ENCODE measurements at places on chromosomes 3 and 15.
A peak's percentile ranks its signal among the peaks of the same experiment; 100 is the strongest.

GRCh38 chr3:134693804-134694203 lies 43.0 kb upstream of the KY start:
- no peak for DNase-seq

GRCh38 chr3:195042743-195043606 lies 228.0 kb downstream of the XXYLT1 start:
- no peak for DNase-seq

DNA sequence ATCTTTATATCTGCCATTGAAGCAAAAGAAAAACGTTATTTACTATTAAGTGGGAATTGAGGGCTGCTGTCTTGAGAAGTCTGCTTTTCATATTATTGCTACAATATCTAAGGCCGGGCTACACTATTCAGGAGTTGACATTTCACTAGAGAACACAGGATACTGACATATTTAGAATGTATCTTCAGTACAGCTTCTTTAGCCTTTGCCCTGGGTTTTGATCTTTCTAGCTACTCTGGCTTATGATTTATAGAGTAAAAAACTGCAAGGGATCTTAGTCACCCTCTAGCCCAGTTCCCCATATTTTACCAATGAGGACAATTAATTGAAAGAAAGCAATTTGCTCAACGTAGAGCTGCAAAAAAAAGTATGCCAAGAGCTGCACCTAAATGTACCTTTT lies 307.4 kb upstream of the DPPA4 start:
- DNase-seq, result no peak

DNA sequence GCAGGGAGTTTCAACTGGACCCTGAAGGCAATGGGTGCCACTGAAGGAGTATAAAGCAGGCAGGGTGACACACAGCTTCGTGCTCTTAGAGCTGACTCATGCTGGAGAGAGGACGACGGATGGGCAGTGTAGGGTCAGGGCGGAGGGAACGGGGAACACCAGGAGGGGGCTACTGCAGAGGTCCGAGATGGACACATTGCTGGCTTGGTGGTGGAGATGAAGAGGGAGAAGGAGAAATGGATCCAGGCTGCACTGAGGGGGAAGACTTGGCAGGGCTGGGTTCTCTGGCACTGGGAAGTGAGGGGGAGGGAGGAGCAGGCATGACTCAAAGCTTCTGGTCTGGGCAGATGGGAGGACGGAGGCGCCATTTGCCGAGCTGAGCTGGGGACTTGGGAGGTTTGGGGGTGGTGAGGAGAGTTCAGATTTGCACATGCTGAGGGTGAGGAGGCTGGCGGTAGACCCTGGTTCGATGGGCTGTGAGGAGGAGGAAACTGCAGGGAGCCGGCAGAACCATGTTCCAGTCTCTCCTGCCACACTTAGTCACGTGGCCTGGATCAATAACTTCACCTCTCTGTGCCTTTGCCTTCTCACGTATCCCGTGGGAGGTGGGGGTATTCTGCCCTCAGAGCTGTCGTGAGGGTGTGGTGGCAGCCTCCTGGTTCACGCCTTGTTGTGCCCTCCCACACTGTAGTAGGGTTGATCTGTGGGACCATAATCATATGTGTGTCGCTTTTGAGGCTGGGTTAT lies 4.6 kb upstream of the KCTD6 start:
- no peak for DNase-seq

DNA sequence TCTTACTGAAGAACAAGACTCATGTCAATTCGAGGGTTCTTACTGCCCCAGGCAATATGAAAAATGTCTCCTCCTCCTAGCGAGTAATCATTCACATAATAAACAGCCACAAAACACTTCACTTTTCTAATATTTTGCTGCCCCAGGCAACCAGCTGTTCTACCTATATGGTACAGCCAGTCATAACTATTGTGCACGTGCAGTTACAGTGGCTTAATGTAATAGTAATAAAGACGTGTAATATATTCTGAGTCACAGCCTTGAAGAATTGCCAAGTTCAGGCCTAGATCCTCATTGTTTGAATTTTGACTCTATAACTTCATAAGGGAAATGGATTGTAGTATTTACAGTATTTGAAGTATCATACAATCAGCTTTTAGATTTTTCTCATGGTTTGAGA lies 1250.0 kb upstream of the GBE1 start:
- DNase-seq, result no peak

DNA sequence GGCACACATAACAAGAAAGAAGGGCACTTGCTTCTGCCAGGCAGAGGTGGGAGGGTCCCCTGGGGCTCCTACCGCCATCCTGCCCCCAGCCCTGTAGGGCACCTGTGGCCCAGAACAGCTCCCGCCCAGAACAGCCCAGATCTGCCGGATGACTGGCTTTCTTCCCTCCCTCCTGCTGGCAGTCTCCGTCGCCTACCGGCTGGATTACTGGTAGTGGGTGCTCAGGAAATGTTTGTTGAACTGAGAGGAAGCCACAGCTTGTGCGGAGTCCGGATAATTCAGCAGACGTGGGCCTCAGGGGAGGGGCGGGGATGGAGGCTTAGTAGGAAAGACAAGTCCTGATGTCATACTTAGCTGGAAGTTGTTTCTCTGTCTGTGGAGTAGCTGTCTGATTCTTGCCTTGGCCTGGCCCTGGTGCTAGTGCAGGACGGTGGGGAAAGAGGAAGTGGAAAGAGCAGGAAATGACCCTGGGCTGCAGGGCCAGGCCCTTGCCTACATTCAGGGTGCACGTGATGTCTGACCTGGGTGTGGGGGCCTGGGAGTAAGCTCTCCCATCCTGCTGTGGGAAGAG lies 6.7 kb downstream of the CCDC9B start:
- DNase-seq, result no peak

- DNase-seq, result no peak
Observed at GRCh38 chr15:81880314-81880713, 165.5 kb downstream of the MEX3B start.

DNA sequence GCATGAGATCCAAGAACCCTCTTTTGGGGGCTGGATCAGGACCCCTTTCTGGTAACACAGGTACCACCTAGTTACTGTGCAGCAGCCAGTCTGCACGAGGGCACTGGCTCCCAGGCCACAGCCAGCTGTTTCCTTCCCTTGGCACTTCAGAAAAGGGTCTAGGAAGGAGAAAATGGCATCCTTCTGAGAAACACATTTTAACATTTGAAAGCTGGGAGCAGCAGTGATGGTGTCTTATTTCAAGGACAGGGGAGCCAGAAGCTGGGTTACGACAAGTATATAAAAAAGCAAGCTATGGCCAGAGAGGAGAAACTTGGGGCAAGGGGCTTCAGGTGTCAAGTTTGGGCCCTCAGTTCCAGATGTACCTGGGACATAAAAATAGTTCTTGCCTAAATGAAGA lies 282.8 kb downstream of the CTNNB1 start:
- DNase-seq, result no peak

DNA sequence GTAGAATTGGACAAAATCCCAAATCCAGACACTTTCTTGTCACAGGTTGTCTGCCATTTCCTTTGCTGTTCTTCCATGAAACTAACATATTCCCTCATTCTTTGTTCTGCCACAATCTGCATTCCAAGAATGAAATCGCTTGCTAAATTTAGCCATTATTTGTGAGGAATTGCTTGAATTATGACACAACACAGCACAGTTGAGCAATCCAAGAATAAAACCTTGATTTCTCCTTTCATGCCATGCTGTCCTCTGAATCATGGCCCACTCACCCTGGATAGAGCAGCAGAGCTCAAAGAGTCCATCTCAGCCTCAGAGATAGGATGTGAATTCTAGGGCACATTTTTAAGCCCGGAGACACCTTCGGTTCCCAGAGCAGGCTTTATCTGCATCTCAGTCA lies 35.2 kb upstream of the GREM1 start:
- DNase-seq, result no peak

- no peak for DNase-seq
Observed at GRCh38 chr3:159721324-159721723, 267.3 kb upstream of the IL12A start.

GRCh38 chr3:114887806-114888205 lies 259.3 kb downstream of the ZBTB20 start:
- no peak for DNase-seq

- no peak for DNase-seq
Observed at GRCh38 chr15:67607959-67608637, 65.6 kb downstream of the MAP2K5 start.

DNA sequence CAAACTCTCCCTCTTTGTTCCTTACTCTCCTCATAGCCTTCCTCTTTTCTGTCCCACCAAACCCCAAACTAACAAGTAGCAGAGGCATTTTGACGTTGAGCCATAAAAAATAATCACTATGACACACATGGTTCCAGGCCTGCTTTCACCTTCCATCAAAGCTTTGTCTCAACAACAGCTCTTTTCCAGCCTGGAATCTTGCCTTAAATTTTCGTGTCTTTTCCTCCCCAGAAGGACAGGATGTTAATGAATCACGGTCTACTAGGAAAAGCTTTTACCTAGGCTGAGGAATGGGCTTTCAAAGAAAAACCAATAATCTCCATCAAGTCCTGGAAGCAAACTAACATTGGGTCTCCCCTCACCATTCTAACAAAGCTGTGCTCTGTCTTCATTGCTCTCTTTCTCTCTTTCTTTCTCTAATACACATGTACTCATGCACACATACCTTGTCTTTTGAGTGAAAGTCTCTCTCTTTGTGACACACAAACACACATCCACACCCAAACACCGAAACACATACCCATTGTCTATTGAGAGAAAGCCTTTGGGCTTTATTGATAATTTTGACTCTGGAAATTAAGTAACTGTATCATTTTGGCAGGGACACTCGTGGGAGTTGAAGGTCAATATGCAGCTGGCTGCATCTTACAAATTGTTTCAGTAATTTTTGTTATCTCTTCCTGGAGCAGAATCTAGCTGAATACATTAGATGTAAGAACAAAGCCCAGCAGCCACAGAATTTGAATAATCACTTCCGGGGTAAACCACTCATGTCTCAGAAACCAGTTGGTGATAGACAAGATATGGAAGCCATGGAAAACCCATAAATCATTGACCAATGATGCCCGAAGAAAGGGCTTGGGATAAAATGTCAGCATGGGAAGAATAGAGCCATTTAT lies 107.4 kb upstream of the SLC4A7 start:
- DNase-seq, result peak; percentile 29

GRCh38 chr3:110550511-110550910 lies 521.1 kb upstream of the NECTIN3 start:
- DNase-seq, result no peak

DNA sequence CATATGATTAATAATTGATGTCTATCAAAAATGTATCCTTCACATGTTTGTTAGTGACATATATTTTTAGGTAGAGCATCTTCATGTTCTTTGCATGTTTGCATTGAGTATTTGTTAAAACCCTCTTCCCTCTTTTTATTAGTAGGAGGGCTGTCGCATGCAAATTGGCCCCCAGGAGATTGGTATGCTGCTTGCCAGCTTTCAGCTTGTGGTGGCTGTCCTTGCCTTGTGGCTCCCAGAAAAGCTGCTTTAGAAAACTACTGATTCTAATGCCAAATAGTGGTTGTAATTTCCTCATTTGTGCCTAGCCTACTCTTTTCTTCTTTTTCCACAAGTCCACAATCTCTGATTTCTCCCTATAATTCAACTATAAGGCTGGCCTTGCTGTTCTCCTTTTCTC lies 886.8 kb downstream of the VGLL3 start:
- no peak for DNase-seq

DNA sequence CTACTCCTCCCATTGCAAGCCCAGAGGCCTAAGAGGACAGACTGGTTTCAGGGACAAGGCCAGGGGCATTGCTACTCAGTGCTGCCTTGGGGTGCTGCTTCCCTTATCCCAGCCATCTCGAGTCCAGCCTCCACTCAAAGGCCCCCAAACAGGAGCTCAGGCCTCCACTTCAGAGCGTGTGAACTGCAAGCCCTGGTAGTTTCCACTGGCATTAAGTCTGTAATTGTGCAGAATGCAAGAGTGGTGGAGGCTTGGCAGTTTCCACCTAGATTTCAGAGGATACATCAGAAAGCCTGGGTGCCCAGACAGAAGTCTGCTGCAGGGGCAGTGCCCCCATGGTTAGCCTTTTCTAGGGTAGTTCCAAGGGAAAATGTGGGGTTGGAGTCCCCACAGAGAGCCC lies 192.8 kb upstream of the ST8SIA2 start:
- no peak for DNase-seq

GRCh38 chr15:88908123-88908522 lies 5.1 kb downstream of the MFGE8 start:
- no peak for DNase-seq

DNA sequence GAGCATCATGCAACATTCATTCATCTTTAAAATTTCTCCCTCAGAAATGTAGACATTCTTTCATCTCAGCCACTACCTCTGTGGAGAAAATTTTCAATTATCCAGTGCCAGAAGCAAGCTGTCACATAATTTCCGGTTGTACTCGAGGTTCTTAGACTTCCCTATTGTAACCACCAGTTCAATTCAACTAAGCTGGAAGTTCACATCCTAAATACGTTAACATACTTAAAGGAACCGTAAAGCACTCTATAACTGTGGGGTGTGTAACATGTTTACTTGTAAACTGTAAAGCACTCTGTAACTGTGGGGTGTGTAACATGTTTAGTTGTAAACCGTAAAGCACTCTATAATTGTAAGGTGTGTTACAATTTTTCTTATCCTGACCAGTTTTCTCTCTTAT lies 150.3 kb downstream of the PLCL2 start:
- no peak for DNase-seq

DNA sequence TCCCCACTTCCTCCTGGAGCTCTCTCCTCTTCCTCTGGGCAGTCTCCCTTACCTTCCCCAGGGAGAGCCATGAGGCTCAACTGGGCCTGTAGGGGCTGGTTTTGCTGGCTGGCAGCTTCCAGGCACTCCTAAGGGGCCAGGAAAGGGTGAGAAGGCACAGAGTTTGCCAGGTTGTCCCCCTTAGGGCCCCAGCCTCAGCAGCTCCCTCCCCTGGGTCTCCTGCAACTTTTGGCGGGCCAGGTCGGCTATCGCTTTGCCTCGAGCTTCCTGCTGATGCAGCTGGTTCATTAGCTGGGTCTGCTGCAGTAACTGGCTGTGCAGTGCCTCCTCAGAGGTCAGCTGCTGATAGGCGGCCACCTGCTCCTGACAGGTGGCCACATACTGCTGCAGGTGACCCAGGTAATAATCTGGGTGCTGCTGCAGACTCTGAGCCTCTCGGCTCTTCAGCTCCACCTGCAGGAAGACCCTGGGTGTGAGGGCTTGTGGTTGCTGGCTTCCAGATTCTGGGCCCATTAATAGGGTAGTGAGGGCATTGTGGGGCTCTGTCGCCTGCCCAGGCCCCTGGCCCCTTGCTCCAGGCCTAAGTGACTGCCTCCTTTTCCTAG lies 29.7 kb upstream of the OR4F6 start:
- DNase-seq, result no peak

- no peak for DNase-seq
Observed at GRCh38 chr3:133928903-133929607, 33.4 kb upstream of the RAB6B start.

GRCh38 chr15:73283366-73283962 lies 85.3 kb downstream of the HCN4 start:
- DNase-seq, result no peak

DNA sequence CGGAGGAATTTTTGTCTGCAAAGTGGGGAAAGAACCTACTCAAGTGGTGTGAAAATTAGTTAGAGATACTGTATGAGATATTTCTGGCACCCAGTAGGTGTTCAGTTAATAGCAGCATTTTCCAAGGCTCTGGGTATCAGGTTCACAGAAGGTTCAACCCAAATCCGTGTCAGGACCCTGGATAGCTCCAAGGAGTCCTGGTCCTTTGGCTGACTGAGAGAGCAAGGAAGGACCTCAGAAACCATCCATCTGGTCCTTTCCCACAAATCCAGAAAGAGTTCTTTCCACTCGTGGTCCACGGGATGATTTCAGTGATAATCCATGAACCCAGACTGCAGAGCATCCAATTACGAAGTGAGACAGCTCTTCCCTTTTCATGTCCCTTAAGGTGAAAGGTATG lies 51.4 kb downstream of the SLC6A11 start:
- DNase-seq, result no peak

- no peak for DNase-seq
Observed at GRCh38 chr3:102224171-102224570, 210.6 kb upstream of the ZPLD1 start.

- no peak for DNase-seq
Observed at GRCh38 chr3:46668116-46668515, 25.4 kb downstream of the ALS2CL start.

All from NCI-H1048 (cell line).